ENCODE measurements at places on chromosomes 13 and 19.

- DNase-seq = no peak
Measured at GRCh38 chr13:30751183-30751933, 16.0 kb downstream of the ALOX5AP start.

- DNase-seq = no peak
Measured at GRCh38 chr13:112071102-112071722, 4.3 kb downstream of the SOX1 start.

DNA sequence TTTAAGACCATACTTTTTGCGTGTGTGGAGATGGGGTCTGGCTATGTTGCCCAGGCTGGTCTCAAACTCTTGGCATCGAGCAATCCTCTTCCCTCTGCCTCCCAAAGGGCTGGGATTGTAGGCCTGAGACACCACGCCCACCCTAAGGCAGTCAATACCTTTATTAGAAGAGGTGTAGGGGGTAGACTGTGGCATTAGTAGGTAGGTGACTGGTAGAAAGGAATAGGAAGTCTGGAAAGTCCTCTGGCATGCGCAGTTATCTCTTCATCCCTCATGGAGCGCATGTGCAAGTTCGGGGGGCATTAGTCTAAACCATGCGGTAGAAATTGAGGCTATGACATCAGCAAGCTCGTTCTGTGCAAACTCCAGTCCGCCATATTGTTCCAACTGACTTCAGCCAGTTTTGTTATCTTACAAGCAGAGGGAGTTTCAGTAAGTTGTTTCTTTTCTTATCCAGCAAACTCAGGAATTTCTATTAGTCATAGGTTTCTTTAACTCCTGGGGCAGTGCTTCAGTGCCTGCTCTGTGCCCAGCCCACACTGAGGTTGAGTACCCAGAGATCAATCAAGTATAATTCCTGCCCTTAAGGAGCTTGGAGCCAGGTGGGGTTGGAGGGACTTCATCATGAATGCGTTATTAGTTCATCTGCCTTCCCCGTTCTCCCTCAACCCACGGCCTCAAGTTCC is 7.3 kb upstream of the RANBP3 start:
- DNase-seq = peak; percentile 62

DNA sequence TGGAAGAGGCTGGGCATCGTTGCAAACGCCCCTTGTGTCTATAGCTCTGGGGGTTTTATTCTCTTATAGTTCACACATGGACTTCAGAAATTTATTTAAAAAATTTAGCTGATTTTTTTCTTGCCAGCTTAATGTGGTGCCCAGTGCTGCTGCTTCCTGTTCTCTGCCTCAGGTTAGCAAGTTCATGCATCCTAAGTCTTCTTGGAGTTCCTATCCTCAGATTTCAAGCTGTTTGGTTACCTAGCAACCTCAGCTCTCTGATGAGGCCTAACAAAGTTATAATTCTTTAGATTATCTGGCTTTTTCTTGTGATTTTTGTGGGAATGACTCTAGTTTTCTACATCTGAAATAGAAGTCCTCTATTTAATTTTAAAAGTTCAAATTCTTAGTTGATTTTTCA is 250.9 kb downstream of the MAB21L1 start:
- no peak for DNase-seq

DNA sequence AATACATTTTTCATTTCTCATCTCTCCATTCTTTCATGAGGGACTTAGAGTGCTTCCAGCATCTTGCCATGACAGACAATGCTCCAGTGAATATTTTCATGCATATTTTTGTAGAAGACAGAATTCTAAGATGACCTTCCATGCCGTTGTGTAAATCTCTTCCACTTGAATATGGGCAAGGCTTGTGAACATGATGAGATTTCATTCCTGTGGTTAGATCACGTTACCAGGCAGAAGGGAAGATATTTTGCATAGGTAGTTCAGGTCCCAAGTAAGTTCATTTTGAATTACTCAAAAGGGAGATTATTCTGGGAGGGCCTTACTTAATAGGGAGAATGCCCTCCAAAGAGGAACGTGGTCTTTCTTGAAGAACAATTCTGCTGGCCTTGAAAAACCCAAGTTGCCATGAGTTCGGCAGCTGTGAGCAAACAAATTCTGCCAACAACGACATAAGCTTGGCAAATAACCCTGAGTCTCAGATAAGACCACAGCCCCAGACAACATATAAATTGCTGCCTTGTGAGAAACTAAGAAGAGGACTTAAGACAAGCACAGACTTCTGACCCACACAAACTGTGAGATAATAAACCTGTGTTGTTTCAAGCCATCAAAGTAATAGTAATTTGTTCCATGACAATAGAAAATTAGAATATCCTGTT is 400.5 kb upstream of the GPC6 start:
- no peak for DNase-seq

DNA sequence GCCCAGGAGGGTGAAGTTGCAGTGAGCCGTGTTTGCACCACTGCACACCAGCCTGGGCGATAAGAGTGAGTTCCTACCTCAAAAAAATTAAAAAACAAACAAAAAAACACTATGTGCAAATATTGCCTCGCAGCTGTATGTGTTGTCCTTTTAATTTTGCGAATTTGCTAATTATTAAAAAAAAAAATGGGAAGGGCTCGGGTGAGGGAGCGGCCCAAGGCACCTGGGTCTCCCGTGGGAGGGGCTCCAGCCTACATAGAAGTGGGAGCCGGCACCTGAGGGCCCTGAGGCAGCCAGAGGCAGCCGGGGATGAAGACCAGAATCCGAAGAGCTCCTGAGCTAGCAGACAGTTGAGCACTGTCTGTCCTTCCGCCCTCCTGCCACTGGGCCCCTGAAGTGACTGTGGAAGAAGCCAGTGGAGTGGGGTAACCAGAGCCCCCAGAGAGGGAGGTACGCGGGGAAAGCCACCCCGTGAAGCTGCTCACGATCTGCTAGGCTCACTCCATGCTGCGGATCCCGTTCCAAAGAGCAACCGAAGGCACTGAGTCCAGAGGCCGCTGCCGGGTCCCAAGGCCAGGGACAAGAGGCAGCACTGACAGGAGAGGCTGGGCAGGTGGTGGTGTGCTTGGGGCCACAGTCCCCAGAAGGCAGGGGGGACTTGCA is 6.5 kb downstream of the IZUMO4 start:
- DNase-seq = no peak

DNA sequence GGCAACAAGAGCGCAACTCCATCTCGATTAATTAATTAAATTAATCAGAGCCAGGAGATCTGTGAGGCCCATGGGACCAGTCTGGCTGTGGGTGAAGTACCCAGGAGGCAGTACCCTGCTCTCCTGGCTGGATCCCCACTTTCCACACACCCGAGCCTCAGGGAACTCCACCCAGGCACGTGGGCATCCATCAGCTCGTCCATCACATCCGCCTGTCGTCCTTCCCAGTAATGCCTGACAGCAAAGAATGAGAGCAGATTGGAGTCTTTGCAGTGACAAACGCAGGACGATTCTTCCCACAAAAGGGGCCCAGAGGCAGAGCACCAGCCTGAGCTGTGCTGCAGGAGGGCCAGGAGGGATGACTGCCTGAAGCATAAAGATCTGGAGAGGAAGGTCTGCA is 35.8 kb downstream of the VSTM2B start:
- no peak for DNase-seq

GRCh38 chr13:20489185-20489820 is 36.4 kb downstream of the CRYL1 start:
- no peak for DNase-seq

- no peak for DNase-seq
Measured at GRCh38 chr19:23520441-23520840, 125.2 kb upstream of the ZNF91 start.

DNA sequence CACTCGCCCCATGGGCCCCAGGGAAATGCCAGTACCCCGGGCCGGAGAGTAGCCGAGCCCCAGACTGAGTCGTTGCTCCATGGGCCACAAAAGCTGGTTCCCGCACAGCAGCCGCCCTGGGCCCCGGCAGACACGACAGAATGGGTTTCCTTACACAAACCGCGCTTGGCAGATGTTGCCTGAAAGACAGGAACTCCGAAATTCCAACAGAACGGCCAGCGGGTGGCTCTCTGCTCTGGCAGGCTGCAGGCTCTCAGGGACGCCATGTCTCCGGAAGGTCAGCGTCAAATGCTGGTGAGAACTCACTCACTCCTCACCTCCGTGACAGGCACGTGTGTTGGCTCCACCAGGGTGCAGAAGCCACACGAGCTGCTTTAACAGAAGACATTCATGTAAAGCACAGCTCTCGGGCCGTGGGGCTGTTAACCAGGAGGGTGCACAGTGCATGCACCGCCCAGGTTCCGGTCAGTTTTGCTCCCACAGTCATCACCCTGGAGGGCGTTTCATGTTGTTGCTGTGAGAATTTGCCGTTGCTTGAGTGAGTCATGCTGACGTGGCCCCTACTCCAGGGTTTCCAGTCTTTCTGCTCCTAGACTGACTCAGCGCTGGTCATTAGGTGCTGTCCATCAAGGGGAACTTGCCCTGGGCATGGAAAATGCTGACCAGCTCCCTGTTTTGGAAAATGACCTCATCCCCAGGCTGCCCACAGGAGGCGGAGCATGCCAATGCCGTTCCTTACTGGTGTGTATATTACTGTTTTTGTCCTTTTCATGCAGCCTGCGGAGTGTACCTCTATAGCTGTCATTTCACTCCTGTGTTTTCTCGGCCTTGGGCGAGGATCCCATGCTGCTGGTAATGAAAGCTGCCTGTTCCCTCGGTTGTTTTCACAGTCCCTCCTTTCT is 44.8 kb downstream of the ANKRD10 start:
- peak; percentile 100 for DNase-seq

- DNase-seq = no peak
Measured at GRCh38 chr19:2260341-2260805, 4.2 kb upstream of the JSRP1 start.

GRCh38 chr13:82076496-82076895 is 1735.6 kb upstream of the SPRY2 start:
- DNase-seq = no peak

DNA sequence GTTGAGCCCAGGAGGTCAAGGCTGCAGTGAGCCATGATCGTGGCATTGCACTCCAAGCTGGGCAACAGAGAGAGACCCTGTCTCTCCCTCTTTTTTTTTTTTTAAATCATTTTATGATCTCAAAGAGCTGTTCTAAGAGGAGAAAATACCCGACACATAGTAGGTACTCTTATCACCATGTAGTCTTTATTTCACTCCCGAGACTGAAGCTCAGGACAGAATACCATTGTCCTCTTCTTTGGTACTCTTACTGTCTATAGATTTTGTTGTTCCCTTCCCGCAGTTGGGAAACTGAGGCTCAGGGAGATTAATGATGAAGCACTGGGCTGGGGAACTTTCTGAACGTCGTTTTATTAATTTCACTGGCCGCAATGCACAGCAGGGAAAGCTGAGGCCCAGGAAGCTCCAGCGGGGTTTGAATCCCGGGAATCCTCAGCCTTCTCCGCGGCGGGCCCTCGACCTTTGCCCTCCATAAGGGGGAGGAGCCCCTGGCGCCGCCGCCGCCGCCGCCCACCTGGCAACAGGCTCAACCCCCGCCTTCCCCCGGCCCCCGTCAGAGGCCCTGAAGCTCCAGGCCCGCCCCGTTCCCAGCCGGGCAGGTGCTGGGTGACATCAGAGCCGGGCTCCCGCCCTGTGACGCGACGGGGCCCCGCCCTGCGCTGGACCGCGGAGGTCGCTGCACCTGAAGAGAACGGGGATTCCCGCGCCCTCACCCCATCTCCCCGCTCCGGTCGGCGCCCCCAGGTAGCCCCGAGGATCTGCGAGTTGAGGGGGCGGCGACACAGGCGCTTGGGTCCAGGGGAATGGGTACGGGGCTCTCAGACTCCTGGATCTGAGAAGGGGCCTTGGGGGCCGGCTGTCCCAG is 1.6 kb downstream of the MYH14 start:
- no peak for DNase-seq

DNA sequence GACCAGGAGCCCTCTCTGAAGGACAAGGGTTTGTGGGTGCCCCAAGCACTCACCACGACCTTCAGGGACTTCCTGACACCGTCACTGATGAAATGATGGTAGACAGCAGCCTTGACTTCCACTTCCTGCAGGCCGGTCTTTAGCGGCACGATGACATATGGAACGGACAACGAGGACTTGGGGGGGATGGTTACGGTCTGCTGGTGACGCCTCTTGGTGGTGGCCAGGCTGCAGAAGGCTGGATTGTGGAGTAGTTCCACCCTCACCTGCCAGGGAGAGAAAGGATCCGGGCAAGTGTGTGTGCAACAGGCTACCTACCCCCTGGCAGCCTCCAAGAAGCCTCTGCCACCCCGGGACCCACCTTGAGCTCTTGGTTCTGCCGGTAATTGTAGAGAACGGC is 23.2 kb downstream of the C3 start:
- no peak for DNase-seq

DNA sequence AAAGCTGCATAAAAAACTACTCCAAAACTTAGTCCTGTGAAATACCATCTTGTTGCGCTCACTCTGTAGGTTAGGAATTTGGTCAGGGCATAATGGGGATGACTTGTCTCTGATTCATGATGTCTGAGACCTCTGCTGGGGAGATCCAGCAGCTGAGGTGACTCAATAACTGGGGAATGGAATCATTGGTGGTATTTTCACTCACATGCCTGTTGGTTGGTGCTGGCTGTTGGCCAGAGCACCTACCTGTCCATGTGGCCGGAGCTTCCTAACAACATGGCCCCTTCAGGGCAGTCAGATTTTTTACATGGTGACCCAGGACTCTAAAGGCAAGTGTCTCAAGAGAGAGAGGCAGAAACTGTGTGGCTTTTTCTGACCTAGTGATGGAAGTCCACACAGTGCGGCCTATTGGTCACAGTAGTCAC is 7.4 kb upstream of the ESD start:
- peak; percentile 98 for DNase-seq

DNA sequence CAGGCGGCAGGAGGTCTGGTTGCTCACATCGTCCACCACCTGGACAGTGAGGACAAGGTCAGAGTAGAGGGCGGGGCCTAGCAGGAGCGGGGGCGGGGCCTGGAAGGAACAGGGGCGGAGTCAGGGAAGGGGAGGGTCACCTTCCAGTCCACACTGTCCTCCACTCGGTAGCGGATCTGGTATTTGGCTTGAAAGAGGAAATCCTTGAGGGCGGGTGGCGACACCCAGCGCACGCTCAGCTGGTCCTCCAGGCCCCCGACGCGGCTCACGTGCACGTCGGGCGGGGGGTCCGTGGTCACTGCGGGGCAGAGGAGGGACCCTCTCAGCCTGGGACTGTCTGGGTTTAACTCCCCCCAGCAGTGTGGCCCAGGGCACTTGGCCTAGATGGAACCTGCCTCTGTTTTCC is 8.2 kb downstream of the REX1BD start:
- no peak for DNase-seq

- DNase-seq = no peak
Measured at GRCh38 chr13:110808138-110808537, 94.6 kb downstream of the ING1 start.

- no peak for DNase-seq
Measured at GRCh38 chr13:75789451-75790197, 153.5 kb downstream of the LMO7 start.

- no peak for DNase-seq
Measured at GRCh38 chr13:20721454-20722357, 18.2 kb downstream of the IL17D start.

DNA sequence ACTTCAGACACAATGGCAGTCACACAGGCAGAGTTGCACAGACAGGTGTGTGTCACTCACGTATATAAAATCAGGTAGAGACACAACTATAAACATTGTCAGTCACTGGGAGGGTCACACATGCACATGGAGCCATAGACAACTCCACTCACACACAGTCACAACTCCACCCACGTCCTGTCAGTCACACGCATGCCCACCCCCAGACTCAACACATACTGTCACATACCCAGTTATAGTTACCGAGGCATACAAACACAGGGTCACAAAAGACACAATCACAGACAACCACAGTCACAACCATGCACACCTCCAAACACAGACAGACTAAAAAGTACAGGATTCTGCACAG is 1.5 kb downstream of the NUMBL start:
- DNase-seq = no peak

Measured in HT1080 (cell line).